ENCODE measurements at places on chromosomes 12 and 14.

DNA sequence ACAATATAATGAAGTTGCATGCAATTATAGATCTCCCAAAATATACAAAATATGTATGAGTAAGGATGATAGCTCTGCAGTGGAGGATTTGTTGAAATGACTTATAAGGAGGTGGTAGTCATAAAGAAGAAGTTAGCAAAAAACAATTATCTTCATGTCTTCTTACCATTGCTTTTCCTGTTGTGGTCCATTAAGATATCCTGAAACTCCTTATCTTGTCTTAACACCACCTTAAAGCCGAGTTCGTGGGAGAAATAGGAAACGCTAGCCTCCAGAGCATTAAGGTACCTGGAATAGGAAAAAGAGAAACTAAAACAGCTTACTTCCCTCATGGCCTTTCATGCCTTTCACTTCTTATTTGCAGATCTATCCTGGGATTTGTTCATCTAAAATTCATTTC lies 15.2 kb downstream of the GUCY2C start:
- DNase-seq, result no peak

DNA sequence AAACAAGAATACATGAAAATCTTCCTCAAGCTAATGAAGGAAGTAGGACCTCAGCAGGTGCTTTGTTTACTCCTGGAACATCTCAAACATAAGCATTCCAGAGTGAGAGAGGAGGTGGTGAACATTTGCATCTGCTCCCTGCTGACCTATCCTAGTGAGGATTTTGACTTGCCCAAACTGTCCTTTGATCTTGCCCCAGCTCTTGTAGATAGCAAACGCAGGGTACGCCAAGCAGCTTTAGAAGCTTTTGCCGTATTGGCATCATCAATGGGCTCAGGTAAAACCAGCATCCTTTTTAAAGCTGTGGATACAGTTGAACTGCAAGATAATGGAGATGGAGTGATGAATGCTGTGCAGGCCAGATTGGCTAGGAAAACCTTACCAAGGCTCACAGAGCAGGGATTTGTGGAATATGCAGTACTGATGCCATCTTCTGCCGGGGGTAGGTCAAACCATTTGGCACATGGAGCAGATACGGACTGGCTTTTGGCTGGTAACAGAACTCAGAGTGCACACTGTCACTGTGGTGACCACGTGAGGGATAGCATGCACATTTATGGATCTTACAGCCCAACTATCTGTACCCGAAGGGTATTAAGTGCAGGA lies 1.9 kb downstream of the TOGARAM1 start:
- DNase-seq, result no peak

DNA sequence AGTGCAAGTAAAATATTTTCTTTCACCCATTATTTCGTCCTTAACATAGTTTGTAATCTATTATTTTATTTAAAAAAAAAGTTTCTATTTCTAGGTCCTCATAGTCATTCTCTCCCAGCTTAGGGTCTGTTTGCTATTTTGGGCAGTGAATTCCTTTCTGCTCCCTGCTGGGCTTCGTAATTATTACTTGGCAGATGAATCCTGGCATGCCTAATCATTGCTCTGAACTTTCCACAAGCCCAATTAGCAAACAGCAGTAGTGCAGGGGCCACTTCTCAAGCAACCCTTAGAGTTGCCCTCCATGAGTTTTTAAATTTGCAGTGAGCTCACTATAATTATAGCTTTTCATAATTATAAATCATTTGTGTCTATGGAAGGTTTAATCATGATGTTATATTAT lies 1378.3 kb upstream of the SEL1L start:
- DNase-seq, result no peak

DNA sequence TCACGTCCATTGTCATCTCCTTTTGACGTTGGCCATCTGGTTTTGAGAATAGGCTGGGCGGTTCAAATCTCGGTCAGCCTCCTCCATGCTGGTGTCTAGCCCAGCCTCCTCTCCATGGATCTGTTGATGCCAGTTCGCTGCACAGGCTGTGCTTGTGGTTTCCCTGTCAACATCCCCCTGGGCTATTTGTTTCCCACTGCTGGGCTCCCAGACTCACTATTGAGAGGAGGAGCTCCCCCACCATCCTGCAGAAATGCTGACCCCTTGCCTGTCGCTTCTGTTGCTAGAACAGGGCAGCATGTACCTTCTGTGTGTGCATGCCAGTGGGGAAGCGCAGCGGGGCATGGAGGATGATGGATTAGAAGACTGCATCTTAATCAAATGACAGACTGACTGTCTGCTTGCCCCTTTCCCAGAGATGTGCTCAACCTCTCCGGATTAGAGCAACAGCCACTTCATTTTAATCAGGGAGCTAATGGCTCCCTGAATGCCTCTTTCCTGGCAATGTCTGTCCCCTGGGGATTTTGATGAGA lies 170.5 kb downstream of the TSPAN9 start:
- no peak for DNase-seq

- no peak for DNase-seq
Observed at GRCh38 chr14:76842414-76842813, 16.2 kb downstream of the LRRC74A start.

- no peak for DNase-seq
Observed at GRCh38 chr12:3193131-3193530, 116.0 kb downstream of the TSPAN9 start.

DNA sequence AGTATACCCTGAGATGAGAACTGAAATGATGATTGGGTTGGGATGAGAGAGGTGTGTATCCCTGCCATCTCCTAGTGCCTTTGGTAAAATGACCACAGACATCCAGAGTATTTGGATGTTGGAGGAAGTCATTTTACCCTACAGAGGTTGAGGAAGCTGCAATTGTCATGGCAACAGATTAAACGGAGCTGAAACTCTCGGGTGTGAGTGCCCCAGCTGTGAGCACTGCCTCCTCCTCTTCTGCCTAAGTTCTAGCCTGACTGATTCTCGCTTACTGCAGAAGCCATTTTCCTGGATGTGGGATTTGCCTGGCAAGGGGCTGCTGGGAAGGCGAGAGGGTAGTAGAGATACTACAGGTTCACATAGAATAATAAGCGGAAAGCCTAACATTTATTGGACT lies 10.3 kb upstream of the PPP4R4 start:
- no peak for DNase-seq

DNA sequence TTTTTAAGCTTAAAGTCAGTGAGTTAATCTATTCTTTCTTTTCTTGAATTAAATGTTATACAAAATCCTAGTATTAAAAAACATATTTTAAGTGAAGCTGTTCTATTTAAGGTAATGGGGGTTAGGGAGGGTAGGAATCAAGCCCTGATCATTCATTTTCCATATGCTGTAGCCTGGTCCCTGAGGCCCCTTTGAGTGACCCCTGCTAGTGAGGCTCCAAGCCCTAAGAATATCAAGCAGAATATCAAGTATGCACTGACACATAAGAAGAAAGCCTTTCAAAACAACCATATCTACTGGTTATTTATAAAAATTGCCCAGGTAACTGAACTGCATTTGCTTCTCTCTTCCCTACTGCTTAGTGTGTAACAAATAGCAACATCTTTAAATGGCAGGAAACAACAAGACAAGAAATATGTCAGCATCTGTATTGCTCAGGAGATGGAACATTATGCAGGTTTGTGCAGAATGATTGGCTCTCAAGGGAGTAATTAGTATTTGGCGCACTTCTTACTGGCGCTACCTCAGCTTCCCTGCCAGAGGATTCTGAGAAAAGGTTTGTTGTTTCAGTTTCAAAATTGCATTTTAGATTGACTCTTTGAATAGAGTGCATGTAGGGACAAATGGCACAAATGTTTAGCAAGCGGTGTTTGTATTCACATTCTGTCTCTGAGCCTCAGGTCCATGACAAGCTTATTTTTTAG lies 223.0 kb downstream of the DUSP6 start:
- DNase-seq, result no peak

- DNase-seq, result no peak
Observed at GRCh38 chr12:111445726-111446581, 40.2 kb downstream of the SH2B3 start.

GRCh38 chr14:85566603-85567002 lies 36.7 kb downstream of the FLRT2 start:
- DNase-seq, result no peak

GRCh38 chr14:46573498-46573897 lies 78.1 kb downstream of the RPL10L start:
- DNase-seq, result no peak

GRCh38 chr12:52279422-52280318 lies 5.2 kb downstream of the KRT86 start:
- DNase-seq, result no peak
